ENCODE measurements at places on chromosomes 7 and 10. TPM values are rescaled to one million over a fixed set of nuclear protein-coding genes. Genes with fewer than 3 reads are reported as not detected.

CUZD1 gene
- 0.94 TPM for total RNA-seq

DNA sequence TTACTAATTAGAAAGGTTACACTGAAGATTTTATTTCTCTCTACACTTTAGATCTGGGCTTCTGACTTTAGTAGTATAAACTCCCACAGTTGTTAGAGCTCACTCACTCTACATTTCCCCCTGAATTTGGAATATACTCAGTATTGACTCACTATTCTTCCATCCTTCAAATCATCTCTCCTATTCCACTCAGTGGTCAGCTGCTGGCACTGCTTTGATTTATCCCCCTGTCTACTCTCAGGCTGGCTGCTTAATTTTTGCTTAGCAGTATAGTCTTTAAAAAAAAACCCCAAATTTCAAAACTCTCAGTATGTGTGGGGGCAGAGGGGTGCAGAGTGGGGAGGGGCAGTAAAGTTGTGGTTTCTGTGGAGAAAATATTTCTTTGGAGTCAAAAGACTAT, 68.9 kb downstream of the CDK6 start:
- H3K36me3 ChIP-seq: peaks cover 6% of the 10 kb centered on the region
- no peak for DNase-seq
- peaks cover 10% of the 10 kb centered on the region for H3K4me1 ChIP-seq
- no peaks in the 10 kb centered on the region for H3K27me3 ChIP-seq
- H3K27ac ChIP-seq: no peak overlapping the region

DNA sequence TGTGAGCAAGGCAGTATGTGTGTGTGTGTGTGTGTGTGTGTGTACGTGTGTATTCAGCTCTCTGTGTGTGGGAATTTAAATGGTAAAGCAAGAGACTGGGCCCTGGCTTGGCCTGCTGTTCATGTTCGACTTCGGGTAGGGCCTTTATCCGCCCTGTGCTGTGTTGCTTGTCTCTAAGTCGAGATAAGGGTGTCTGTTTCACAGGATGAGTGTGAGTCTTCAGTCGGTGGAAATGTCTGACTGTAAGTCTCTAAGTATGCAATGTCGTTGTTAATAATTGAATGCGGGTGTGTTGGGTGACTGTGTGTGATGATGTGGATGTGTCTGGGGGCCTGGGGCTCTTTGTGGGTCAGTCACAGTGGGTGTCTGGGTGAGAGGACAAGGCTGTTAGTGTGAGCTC, 34.8 kb downstream of the HIF1AN start:
- no peaks in the 10 kb centered on the region for H3K4me1 ChIP-seq
- DNase-seq: no peak
- H3K27me3 ChIP-seq: peaks cover 41% of the 10 kb centered on the region
- H3K27ac ChIP-seq: no peak overlapping the region
- no peaks in the 10 kb centered on the region for H3K36me3 ChIP-seq
- no peak overlapping the region for H3K4me3 ChIP-seq

CRHR2 gene
- total RNA-seq: 0.20 TPM

DNA sequence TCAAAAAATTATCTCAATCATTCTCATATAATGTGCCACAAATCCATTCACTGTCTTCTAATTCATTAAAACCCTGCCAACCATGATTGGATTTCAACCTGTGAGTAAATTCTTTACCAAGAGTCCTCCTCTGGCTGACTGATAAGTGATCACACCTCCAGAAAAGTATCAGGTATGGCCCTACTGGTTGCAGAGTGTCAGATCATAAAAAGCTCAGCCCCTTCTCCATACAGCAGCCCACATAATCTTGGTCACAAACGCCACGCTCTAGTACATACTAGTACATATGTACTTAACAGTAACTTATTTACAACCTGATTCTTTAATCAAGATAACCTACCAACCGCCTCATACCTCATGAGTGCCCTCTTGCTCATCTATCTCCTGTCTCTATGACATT, 26.1 kb downstream of the UBE2H start:
- DNase-seq: no peak
- no peak overlapping the region for H3K4me3 ChIP-seq
- H3K27ac ChIP-seq: no peak overlapping the region
- no peaks in the 10 kb centered on the region for H3K4me1 ChIP-seq
- H3K27me3 ChIP-seq: no peaks in the 10 kb centered on the region

DNA sequence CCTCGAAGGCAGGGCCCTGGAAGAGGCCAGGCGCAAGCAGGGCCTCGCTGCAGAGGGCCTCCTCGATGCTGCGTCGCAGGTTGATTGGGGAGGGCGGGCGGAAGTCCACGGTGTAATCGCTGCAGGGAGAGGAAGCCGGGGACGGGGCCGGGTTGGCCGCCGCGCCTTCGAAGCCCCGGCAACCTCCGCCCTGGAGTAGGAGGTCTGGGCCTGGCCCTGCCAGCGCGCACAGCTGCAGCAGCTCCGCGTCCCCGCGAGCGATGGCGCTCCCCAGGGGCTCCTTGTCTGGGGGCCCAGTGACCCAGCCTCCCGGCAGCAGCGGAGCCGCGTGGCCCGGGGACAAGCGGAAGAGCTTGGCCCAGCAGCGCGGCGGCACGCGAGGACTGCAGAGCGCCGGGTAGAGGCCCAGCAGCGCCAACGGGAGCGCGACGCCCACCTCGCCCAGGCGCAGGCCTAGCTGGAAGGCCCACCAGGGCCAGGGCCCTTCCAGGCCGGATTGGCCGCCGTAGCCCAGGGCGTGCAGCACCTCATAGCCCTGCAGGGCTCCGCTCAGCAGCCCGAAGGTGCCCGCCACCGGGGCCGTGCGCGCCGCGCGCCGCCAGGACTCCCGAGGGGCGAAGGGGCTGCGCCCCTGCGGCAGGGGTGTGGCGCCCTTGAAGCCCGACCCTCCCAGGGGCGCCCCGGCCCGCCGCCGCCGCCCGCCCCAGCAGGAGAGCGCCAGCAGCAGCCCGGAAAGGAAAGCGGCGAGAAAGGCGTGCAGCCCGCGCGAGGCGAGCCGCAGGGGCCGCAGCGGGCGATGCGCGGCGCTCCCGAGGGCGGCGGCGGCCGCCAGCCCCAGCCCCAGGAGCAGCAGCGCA, 7.8 kb upstream of the RBM28 start:
- no peaks in the 10 kb centered on the region for H3K36me3 ChIP-seq
- H3K27me3 ChIP-seq: peaks cover 4% of the 10 kb centered on the region
- H3K27ac ChIP-seq: no peak overlapping the region
- H3K4me3 ChIP-seq: no peak overlapping the region

- DNase-seq: no peak
- H3K27me3 ChIP-seq: no peaks in the 10 kb centered on the region
- H3K4me3 ChIP-seq: no peak overlapping the region
- no peaks in the 10 kb centered on the region for H3K4me1 ChIP-seq
- H3K36me3 ChIP-seq: no peaks in the 10 kb centered on the region
These were observed 50.0 kb upstream of the PPP1R3C start for GRCh38 chr10:91682912-91683311.

DNA sequence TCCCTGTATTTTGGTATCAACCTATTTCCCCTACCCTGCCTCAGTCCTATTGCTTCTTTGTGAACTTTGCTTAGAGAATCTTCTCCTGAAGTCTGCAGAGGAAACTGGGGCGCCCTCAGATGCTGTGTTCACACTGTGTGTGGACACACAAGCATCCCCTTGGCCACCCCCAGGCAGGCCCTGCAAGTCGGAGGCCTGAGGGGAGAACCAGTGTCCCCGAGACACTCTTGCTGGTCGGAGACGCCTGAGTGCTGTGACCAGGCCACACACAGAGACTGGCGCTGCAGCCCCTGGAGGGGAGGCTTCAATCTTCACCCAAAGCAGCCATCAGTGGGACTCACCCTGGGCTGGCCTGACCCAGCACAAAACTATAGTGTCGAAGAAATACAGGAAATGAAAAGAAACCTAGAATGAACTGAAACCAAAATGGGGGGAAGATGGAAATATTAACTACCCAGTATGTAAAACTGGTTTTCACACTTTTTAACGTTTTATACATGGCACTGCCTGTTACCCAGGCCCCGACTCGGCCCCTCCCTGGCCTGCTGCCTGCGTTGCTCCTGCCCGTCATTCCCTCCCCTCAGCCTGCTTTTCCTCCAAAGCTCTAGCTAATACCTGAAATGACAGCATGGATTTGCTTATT, 48.4 kb upstream of the FAM20C start:
- H3K4me3 ChIP-seq: no peak overlapping the region
- H3K27me3 ChIP-seq: no peaks in the 10 kb centered on the region
- peaks cover 2% of the 10 kb centered on the region for H3K4me1 ChIP-seq

GRCh38 chr7:128868624-128869137, 6.0 kb downstream of the ATP6V1F start:
- H3K27ac ChIP-seq: no peak overlapping the region
- peaks cover 15% of the 10 kb centered on the region for H3K36me3 ChIP-seq
- DNase-seq: no peak

VWDE gene
- total RNA-seq: 1.7 TPM

GRCh38 chr7:14419531-14419930, 430.1 kb upstream of the ETV1 start:
- H3K4me3 ChIP-seq: no peak overlapping the region
- peak; percentile 85 for DNase-seq
- H3K4me1 ChIP-seq: no peaks in the 10 kb centered on the region
- no peaks in the 10 kb centered on the region for H3K36me3 ChIP-seq
- H3K27me3 ChIP-seq: no peaks in the 10 kb centered on the region

DNA sequence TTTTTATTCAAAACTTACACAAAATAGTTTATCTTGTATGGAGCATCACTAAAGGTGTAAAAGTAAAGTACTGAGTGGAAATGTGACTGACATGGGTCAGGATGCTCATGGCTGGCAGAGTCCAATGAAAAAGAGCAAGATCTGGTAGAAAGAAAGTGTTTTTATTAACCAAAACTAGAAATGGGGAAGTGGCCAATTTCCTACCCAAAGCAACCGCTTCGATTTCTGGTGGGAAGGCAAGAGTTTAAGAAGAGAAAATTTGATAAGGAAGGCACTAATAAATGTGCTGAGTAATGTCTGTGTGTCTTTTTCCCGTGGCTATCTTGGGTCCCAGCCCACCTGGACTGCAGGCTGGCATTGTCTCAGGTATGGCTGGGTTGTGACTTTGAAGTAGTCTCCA, 277.7 kb downstream of the ANKRD7 start:
- no peaks in the 10 kb centered on the region for H3K27me3 ChIP-seq
- no peak overlapping the region for H3K27ac ChIP-seq
- H3K36me3 ChIP-seq: no peaks in the 10 kb centered on the region
- DNase-seq: no peak
- no peaks in the 10 kb centered on the region for H3K4me1 ChIP-seq

DNA sequence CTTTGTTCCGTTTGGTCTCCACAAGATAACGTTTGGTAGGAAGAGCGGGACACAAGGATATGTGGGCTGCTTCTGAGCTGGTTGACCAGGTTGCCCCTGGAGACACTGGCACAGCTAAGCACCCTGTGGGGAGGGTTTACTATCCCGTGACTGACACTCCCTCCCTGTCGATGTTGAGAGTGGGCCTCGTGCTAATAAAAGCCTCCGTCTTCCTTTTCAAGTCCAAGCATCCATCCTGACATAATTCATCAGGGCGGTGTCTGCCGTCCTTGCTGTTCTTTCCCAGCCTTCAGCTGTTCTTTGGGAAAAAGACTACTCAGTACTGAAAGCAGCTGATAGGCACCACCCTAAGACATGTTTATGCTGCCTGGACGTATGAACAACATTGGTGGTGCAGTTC, 49.6 kb downstream of the SHH start:
- no peaks in the 10 kb centered on the region for H3K27me3 ChIP-seq
- H3K4me3 ChIP-seq: no peak overlapping the region
- DNase-seq: no peak
- no peak overlapping the region for H3K27ac ChIP-seq
- peaks cover 26% of the 10 kb centered on the region for H3K36me3 ChIP-seq

- DNase-seq: no peak
- no peak overlapping the region for H3K4me3 ChIP-seq
- no peaks in the 10 kb centered on the region for H3K4me1 ChIP-seq
- no peaks in the 10 kb centered on the region for H3K27me3 ChIP-seq
These were observed 93.4 kb downstream of the ZNF365 start for GRCh38 chr10:62467527-62467926.

All from lung (tissue), 17 donors.